ENCODE measurements at places on chromosomes 6 and 20.
A peak's percentile ranks its signal among the peaks of the same experiment; 100 is the strongest.

DNA sequence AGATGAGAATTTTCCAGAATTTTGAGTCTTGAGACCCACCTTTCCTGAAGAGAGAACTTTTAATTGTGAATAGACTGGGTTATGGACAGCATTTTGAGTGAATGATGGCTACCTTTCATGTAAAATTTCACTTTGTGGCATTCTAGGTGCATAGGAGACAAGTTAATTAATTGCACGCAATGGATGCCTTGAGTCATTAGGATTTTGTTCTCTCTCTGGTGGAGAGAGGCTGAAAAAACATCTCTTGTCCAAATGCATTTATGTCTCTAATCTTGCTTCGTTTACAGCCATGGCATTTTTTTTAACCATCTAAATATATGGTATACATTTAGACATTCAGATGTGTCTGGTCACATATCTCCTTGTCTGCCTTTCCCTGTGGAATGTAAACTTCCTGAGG, 3.1 kb downstream of the RHAG start:
- DNase-seq = no peak

GRCh38 chr6:46903175-46903574, 18.6 kb downstream of the ADGRF5 start:
- DNase-seq = no peak

DNA sequence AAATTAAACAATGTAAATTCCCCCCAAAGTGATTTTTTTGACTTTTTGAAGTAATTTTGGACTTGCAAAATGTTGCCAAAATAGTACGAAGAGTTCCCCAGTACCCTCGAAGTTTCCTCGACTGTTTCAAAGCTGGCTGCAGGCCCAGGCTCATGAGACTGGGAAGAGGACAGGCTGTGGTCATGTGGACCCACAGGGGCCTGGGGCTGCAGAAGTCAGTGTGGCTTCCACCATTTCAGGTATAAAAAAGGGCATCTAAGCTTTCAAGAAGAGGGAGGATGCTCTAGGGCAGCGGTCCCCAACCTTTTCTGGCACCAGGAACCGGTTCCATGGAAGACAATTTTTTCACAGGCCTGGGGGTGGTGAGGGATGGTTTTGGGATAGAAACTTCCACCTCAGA, 75.0 kb downstream of the PTPN1 start:
- DNase-seq = no peak

GRCh38 chr6:83462524-83462923, 31.7 kb upstream of the ME1 start:
- DNase-seq = no peak

DNA sequence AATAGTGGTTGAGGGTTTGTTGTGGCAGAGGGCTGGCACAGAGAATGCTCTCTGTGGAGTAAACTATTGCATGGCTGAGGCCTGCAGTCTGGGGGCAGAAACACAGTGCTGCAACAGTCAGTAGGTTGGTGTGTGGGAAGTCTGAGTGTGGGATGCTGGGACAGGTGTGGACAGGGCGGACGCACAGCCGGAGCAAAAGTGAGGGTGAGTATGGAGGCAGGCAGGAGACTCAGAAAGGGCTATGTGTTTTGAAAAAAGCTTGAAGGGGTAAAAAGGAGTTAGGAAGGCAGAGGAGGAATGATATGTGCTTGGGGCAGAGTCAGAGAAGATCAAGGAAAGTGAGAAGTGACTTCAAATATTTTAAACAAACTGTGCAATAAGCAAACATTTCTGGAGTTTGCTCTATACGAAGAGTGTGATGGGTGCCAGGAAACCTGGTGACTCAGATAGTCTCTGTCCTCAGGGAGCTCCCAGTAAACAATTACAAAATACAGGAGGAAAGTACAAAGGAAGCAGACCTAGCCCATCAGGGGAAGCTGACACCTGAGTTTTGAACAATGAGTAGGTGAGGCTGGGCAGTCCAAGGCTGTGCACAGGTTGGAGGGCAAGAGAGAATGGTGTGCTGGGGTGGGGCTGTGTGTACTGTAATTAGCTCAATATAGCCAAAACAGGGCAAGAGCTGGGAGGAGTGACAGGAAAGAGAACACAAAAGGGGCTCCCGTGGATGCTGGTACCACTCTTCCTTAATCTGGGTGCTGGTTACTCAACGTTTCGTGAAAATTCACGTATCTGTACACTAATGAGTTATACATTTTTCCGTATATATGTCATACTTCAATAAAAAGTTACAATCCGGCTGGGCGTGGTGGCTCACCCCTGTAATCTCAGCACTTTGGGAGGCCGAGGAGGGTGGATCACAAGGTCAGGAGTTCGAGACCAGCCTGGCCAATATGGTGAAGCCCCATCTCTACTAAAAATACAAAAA, 55.2 kb downstream of the PIGU start:
- DNase-seq = no peak

DNA sequence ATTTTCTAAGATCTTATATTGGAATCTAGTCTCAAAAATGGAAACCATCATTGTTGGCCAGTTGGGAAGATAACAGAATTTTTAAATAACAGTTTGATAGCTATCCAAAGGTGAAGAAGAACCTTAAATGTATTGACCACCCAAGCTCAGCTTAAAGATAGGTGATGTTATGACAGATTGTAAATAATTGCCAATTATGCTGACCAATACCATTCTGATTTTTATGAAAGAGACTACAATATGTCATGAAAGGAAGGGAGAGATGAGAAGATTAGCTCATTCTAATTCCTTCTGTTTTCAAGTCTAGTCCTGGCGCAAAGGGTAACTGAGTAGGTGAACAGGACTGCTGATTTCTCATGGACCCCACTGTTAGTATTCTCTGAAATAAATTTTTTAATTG, 5.7 kb upstream of the TAB2 start:
- no peak for DNase-seq

- DNase-seq = no peak
Observed at GRCh38 chr6:98124171-98124570, 710.2 kb upstream of the POU3F2 start.

GRCh38 chr6:104462811-104463599, 396.7 kb downstream of the HACE1 start:
- no peak for DNase-seq

GRCh38 chr20:35618263-35619131, 2.9 kb downstream of the SPAG4 start:
- no peak for DNase-seq

GRCh38 chr6:2522521-2522920, 228.2 kb downstream of the MYLK4 start:
- DNase-seq = no peak

DNA sequence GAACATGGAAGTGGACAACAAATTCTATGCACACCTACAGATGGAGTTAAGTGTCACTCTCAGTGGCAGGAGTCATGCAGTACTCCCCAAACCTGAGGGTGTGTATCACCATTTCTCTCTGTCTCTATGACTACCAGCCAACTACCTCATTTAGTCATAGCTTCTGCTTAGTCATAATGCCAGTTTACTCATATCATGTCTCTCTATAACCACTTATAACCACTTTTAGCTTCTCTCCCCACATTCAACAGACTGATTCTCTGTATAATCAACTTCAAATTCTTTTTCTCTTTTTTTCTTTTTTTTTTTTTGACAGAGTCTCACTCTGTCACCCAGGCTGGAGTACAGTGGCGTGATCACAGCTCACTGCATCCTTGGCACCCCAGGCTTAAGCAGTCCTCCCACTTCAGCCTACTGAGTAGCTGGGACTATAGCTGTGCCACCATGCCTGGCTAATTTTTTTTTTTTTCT, 13.8 kb upstream of the GTF3C6 start:
- DNase-seq = peak; percentile 31

- no peak for DNase-seq
Observed at GRCh38 chr6:36756786-36757185, 59.2 kb downstream of the RAB44 start.

DNA sequence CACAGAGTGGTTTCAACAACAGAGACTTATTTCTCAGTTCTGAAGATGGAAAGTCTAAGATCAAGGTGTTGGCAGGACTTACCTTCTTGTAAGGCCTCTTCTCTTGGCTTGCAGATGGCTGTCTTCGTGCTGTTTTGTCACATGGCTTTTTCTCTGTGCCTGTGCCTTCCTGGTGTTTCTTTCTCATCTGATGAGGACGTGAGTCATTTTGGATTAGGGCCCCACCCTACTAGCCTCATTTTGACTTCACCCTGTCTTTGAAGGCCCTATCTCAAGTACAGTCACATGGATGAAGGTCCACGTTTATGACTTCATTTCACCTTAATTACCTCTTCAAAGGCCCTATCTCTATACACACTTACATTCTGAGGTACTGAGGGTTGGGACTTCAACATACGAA, 41.4 kb upstream of the LAMA2 start:
- DNase-seq = no peak

- DNase-seq = no peak
Observed at GRCh38 chr6:17448165-17448564, 54.8 kb downstream of the CAP2 start.

DNA sequence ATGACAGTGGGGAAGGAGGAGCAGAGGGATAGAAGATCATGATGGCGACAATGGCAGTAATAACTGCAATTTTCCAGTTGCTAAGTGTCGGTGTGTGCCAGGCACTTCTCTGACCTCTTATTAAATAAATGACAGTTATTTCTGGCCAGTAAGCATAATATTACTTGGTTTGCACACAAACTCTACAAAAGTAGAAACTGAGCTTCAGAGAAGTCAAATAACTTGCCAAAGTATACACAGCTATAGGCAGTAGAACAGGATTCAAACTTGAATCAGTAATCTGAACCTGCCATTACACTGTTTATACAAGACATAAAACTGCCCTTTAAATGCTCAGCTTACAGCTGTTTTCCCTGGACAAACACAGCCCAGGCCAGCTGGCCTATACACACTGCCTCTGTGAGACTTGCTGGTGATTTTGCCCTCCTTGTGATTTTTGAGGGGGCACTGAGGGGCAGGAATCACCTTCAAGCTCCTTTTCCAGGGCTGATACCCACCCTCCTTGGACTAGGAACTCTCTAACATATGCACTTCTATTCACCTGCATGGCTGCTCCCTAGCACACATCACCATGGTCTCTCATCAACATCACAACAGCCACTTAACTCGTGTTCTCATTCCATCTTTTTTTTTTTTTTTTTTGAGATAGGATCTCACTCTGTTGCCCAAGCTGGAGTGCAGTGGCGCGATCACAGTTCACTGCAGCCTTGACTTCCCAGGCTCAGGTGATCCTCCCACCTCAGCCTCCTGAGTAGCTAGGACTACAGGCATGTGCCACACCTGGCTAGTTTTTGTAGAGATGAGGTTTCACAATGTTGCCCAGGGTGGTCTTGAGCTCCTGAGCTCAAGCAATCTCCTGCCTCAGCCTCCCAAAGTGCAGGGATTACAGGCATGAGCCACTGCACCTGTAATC, 63.6 kb downstream of the SLC23A2 start:
- no peak for DNase-seq

DNA sequence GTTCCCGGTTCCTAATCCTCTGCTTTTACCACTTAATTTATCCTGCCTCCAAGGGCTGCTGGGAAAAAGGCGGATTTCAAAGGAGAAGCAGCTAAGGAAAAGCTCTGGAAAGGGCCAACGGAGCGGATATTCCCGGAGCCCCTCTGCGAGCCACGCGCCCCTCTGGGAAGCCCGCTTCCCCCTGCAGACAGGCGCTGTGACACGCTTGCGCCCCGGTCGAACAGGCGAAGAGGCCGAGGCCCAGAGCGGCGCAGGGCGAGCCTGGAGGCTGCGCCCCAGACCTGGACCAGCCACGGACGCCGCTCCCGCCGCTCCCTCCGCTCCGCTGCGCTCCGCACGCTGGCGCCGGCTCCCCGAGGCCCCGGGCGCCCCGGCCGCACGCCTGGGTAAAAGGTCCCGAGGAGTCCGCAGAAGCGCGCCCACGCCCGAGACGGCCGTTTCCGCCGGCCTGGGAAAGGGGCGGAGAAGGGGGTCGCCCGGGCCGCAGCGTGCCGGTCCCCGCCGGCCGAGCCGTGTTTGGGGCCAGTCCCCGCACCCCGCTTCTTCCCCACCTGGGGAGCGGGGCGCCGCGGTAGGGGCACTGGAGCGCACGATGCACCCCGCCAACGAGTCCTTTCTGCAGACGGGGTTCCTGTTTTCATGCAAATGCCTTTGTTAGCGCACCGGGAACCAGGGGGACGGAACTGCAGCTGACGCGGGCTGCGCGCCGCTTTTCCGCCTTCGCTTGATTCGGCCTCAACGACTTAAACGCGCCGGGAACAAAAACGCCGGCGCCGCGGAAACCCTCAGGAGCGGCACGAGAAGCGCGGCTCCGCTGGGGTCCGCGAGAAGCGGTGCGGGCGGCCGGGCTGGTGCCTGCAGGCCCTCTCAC, 91.9 kb upstream of the SIRPA start:
- peak; percentile 18 for DNase-seq

DNA sequence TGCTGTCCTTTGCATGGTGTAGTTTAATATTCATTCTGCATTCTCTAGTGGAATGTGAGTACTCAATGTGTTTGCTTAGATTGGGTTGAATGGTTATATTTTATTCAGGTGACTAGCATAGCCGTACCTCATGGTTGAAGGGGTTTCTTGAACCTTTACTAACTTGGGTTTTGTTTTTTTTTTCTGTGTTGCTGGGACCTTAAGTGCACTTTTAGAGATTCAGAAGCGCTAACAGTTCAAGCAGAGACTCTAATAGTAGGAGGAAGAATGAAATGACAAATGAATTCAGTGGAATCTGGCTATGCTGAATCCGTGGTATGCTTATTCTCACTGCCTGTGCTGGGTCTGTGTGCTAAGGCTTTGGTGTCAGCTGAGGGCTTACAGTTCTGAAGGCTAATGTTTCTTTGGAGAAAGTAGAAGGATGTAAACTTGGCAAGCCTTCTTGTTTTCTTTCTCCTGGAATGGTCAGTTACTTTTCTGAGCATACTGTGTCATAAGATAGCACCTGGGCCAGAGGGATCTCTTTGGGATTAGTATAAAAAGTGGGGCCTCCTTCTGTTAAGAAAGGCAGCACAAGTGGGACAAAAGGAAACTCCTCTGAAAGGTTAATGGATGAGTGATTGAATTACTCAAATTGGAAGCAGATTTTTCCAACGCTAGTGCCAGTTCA, 28.7 kb downstream of the RNF144B start:
- no peak for DNase-seq

- DNase-seq = no peak
Observed at GRCh38 chr6:42095094-42095493, 44.8 kb downstream of the TAF8 start.

DNA sequence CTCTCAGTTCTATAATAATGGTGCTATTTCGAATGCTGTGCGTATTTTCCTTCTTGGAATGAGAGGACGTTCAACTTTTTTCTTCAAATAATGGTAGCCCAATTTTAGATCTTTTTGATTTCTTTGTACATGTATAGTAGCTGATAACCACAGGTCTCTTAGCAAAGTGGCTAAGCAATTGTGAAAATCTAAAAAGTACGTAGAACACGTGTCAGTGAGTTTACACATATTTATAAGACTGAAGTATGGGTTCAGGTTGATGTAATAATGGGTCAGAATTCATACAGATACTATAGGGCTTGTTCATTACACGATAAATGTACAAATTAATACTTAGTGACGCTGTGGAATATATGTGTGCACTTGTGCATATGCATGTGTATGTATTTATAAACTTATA, 1.3 kb downstream of the SMIM13 start:
- no peak for DNase-seq

GRCh38 chr6:6660339-6661045, 72.0 kb downstream of the LY86 start:
- no peak for DNase-seq

DNA sequence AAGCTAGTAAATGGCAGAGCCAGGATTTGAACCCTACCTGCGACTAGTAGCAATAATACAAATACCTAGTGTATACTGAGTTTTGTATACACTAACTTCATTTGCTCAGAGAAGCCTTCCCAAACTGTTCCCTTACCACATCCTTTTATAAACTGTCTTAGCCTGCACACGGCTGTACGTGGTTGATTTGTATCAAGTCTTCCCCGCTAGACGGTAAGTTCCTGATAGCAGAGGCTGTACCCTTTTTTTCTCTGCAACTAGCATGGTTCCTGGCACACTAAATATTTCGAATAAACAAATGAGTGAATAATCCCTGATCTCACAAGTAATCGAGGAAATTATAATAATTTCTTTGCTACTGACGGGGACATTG, 636 bp downstream of the RTF2 start:
- DNase-seq = no peak

All from activated CD4-positive, alpha-beta T cell treated with anti-CD3 and anti-CD28 coated beads for 24 hours (primary cell).